SW 1271 (cell line): ENCODE measurements at places on chromosomes 3 and 15.

- no peak for DNase-seq
Measured at GRCh38 chr15:25060472-25060803, 105.7 kb downstream of the SNRPN start.

- peak; percentile 56 for DNase-seq
Measured at GRCh38 chr3:94226078-94226477, 163.2 kb downstream of the NSUN3 start.

DNA sequence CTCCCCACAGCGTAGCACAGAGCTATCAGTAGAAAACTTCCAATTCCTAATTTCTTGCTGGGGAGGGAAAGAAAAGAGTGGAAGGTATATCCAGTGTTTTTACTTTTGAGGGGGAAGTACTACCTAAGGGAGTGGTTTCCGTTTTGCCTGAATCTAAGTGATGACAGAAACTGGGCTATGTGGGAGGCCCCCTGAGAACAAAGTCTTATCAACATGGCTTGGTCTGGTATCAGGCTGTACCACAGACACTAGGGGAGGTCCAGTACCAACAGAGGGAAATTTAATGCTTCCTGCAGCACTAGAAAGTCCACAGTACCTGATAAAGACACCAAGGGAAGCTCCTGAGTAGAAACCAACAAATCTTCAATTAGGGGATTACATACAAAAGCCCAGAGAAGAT lies 199.2 kb downstream of the IL5RA start:
- DNase-seq = no peak

DNA sequence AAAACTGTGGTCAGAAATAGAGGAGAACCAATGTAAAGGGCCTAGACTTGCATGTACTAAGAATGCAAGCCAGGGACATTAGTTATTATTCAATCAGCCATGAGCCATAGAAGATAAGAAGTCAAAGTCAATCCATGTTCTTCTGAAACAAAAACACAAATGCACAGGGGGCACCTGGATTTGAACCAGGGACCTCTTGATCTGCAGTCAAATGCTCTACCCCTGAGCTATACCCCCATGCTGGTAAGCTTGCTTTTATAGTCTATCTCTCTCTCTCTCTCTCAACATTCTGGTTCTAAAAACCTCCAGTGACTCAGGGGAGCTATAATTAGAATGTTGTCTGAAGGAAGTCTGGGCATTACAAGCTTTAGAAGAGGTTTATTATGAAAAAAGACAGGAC lies 85.6 kb upstream of the ACP3 start:
- DNase-seq = no peak

DNA sequence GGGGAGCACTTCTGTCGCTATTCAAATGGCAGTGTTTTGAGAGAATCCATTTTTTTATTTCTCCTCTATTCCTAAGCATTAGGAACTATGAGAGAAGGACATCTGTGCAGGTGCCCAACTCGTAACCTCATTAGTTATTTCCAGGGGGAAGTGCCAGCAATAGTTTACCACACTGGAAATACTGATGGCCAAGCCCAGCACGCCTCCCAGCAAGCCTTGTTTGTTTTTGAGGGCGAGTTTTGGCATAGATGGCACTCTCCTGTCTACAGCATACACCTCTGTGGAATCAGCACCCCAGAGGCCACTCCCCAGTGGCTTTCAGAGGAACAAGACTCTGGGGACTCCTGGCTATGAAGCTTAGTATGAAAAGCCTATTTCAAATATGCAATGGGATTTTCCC lies 36.6 kb downstream of the FAN1 start:
- no peak for DNase-seq

GRCh38 chr3:9623148-9623547 lies 26.2 kb upstream of the MTMR14 start:
- DNase-seq = no peak

GRCh38 chr15:91102546-91103330 lies 2.7 kb downstream of the SV2B start:
- no peak for DNase-seq

- no peak for DNase-seq
Measured at GRCh38 chr3:150793641-150794040, 30.7 kb upstream of the SIAH2 start.

GRCh38 chr15:34973512-34973911 lies 4.0 kb upstream of the AQR start:
- no peak for DNase-seq

DNA sequence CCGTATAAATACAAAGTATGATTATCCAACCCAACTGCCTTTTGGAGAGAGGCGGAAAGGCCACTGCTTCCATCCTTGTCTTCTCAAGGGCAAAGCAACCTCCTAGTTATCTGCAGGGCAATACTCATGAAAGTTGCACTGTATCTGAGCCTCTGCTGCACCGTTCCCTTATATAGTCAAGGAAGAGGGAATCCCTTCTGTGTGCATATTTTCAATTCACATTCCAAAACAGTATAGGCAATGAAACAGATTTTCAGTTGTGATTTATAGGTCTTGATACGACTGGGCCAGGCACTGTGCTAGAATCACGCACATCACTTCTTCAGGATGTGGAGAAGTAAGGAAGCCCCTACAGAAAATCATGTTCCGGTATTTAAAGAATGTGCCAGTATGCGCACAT lies 455.7 kb downstream of the FOXP1 start:
- DNase-seq = no peak

DNA sequence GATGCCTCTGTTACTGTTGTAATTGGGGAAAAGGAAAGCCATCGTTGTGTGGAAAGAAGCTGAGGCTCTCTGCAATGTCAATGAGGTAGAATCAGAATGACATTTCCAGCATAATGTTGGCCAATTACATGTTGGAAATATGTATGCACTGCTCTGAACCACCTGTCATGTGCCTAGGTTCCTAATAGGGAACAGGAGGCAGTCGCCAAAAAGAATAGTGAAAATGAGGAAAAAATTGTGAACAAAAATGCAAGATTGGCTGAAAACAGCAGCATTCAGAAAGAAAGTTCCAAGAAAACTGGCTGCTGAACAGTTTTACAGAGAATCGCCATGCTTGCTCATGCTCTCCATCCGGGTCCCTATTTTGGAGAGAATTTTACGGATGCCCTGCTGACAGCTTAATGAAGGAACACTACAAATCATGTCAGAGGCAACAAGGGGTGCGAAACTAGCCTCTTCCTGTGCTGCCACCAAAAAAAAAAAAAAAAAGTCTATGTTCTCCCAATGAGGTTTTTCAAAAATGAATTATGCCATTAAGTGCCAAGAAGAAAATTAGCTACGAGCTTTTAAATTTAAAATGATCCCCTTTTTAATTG lies 305.9 kb upstream of the ARRDC4 start:
- no peak for DNase-seq

DNA sequence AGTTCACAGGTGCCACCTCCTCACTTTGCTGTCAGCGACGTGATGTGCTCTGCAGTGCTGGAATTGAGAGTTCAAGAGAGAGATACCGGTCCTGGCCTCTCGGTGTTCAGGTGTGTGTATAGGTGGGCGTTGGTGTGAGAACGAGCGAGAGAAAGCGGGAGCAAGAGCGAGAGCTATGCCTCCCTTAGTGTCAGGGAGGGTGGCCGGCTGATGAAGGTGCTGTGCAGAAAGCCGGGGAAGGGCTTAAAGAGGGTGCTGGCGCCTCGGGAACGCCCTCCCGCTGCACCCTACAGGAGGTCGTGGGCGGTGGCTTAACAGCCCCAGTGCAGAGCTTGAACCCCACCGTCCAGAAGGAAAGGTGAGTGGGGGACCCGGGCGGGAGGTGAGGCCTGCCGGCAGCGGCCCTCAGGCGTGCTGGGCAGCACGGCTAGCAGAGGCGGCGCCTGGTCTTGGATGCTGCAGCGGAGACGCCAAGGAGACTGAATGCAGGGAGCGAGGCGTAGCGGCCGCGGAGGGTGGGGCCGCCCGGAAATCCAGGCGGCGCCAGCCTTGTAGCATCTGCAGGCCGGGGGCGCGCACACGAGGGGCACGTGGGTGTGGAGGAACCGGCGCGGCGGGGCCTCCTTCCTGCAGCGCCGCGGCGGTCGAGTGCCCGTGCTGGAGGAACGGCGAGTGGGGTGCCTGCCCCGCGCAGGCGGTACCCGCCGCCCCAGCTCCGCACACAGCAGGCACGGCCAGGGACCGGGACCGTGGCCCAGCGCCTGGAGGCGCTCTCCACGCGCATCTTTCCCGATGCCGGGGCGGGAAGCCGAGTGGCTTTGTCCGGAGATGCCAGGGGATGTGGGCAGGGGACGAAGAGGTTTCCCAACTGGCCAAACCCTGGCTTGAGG lies 246.8 kb upstream of the TOPAZ1 start:
- DNase-seq = no peak

- DNase-seq = no peak
Measured at GRCh38 chr3:13373975-13374586, 46.0 kb downstream of the NUP210 start.

DNA sequence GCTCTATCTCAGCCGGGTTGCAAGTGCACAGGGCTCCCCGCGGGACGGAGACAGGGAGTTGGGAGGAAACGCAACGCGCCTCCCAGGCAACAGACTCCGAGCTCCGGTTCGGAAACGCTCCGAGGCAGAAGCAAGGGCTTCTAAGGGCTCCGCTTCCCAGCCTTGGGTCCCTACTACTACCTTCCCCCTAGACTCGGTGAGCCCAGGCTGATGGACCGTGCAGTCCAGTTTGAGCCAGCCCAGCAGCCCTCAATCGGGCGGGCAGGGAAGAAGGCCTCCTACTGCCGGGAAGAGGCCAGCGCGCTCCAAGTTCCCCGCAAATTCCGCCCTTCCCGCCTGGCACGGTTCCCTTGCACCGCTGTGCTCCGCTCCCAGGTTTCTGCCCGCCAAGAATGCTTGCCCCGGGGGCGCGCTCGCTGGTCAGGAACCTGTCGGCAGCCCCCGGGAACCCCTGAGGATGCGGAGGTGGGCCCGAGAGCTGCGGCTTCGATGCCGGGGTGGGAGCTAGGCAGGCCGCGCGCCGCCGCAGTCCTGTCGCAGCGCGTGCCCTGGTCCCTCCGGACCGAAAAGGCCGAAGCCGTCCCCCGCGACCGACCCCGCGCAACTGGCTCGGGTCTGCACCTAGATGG lies 728 bp downstream of the TRANK1 start:
- DNase-seq = no peak
